ENCODE measurements at places on chromosomes 6 and 20. TPM values are rescaled to one million over a fixed set of nuclear protein-coding genes. Genes with fewer than 3 reads are reported as not detected.

DNA sequence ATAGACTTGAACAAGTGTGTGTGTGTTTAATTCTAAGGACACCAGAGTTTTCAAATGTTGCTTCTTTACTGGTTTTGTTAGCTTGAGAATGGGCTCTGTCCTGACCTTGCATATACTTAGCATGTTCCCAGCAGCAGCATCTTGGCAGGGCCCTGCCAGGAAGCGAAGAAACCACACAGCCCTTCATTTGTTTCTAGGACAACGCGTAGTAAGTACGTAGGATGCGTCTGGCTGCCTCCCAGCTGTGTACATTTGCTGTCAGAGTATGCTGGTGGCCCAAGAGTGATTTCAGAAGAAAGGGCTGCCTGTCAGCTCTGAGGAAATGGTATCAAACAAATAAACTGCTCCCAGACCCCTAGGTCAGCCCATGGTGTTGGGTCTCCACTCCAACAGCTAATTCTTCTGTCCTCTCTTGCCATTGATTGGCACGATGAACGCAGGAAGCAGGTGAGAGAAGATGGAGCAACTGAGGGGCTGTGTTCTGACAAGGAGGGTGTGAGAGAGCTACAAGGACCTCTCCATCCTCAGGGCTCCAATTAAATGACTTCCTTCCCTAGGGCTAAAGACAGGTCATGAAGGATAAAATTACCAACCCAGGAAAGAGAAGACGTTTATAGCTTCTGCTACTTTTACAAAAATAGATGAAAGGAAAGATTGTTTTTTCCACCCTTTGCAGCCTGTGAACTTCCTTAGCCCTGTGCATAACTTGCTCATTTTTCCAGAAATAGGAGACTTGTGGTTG, 55.9 kb upstream of the HDDC2 start:
- H3K36me3 ChIP-seq = no peaks in the 10 kb centered on the region
- no peak for DNase-seq
- H3K27ac ChIP-seq = peak overlapping the region; percentile 20

GRCh38 chr6:11460837-11461661, 76.5 kb upstream of the TMEM170B start:
- DNase-seq = no peak
- no peak overlapping the region for H3K27ac ChIP-seq
- no peaks in the 10 kb centered on the region for H3K36me3 ChIP-seq
- no peaks in the 10 kb centered on the region for H3K27me3 ChIP-seq

DNA sequence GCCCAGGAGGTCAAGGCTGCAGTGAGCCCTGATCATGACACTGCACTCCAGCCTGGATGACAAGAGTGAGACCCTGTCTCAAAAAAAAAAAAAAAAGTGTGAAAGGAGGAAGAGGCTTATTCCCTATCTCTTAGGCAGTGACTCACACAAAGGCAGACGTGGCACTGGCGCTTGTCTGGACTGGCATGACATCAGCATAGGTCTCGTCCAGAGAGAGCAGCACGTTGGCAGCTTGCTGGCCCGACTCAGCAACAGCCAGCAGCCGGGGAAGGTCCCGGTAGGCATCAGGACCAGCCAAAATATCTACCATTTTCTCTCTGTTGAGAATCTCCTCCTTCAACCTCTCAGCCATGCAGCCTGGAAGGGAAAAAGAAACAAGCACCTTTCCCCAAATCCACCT, 14.1 kb downstream of the CDK5RAP1 start:
- no peak overlapping the region for H3K27ac ChIP-seq
- H3K4me3 ChIP-seq = no peak overlapping the region

GRCh38 chr20:58094160-58094559, 134.3 kb downstream of the ANKRD60 start:
- no peak overlapping the region for H3K27ac ChIP-seq
- no peak for DNase-seq
- no peaks in the 10 kb centered on the region for H3K4me1 ChIP-seq
- no peaks in the 10 kb centered on the region for H3K36me3 ChIP-seq
- no peak overlapping the region for H3K4me3 ChIP-seq

- no peaks in the 10 kb centered on the region for H3K36me3 ChIP-seq
- no peak overlapping the region for H3K27ac ChIP-seq
- H3K27me3 ChIP-seq = no peaks in the 10 kb centered on the region
- no peak overlapping the region for H3K4me3 ChIP-seq
Observed at GRCh38 chr6:33878562-33878961, 74.8 kb upstream of the MLN start.

GRCh38 chr6:160955508-160956295, 35.9 kb upstream of the MAP3K4 start:
- H3K4me1 ChIP-seq = no peaks in the 10 kb centered on the region
- H3K27me3 ChIP-seq = no peaks in the 10 kb centered on the region
- H3K27ac ChIP-seq = no peak overlapping the region
- H3K36me3 ChIP-seq = no peaks in the 10 kb centered on the region

DNA sequence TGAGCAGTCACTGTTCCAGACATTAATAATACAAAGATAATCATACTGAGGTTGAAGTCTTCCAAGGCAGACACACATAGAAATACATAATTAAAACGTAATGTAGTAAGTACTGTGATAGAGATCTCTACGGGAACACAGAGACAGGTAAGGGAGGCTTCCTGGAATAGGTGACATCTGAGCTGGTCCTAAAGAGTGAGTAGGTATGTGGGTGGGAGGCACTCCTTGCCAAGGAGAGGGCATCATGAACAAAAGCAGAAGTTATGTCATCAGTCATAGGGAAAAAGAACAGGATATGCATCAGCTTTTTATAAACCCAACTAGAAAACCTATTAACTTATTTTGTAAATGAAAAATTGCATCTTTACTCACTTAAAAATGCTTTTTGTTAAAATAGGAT, 110.0 kb downstream of the MAP7 start:
- DNase-seq = no peak
- H3K27me3 ChIP-seq = no peaks in the 10 kb centered on the region
- H3K36me3 ChIP-seq = no peaks in the 10 kb centered on the region
- no peak overlapping the region for H3K4me3 ChIP-seq
- no peaks in the 10 kb centered on the region for H3K4me1 ChIP-seq
- H3K27ac ChIP-seq = no peak overlapping the region

TMEM63B gene
- total RNA-seq = 21.8 TPM

TCP11 gene
- 0.32 TPM for total RNA-seq

TFAP2A gene
- total RNA-seq = 46.0 TPM
